Mesendoderm (in vitro differentiated cells): ENCODE measurements at places on chromosomes 5 and 9.

GRCh38 chr9:130670644-130671043 lies 6.2 kb downstream of the PRDM12 start:
- no peak for DNase-seq

- DNase-seq: no peak
Observed at GRCh38 chr5:120367896-120368634, 96.0 kb upstream of the PRR16 start.

DNA sequence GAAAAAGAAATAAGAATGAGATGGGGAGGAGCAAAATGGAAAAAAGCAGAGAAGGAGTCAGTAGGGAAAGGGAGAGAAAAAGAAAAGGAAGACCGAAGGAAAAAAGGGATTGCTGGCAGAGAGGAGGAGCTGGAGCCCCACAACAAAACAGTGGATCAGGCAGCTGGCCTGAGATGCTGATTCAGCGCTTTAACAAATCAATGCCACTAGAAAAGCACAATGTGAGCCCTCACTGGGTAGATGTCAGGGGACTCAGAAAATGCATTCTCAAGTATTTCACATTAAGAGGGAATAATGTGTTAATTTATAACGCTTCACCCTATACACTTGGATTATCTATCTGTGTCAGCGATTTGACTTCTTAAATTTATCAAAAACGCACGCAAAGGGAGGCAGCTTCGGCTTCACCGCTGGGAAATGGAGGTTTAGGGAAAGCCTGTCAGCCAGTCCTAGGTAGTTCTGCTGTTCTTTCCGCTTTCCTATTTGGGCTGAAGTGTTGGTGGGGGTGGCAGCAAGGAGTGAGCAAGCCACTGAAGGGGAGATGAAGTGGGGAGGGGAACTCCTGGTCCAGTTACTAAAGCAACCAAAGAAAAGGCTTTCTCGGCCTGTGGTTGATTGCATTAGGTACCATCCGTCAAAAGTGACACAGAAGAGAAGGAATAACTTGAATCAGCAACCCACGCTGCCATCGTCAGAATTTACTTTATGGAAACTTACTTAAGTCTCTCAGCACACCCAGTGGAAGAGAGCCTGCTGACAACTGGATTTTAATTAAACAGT lies 161.6 kb downstream of the BNC2 start:
- peak; percentile 78 for DNase-seq

DNA sequence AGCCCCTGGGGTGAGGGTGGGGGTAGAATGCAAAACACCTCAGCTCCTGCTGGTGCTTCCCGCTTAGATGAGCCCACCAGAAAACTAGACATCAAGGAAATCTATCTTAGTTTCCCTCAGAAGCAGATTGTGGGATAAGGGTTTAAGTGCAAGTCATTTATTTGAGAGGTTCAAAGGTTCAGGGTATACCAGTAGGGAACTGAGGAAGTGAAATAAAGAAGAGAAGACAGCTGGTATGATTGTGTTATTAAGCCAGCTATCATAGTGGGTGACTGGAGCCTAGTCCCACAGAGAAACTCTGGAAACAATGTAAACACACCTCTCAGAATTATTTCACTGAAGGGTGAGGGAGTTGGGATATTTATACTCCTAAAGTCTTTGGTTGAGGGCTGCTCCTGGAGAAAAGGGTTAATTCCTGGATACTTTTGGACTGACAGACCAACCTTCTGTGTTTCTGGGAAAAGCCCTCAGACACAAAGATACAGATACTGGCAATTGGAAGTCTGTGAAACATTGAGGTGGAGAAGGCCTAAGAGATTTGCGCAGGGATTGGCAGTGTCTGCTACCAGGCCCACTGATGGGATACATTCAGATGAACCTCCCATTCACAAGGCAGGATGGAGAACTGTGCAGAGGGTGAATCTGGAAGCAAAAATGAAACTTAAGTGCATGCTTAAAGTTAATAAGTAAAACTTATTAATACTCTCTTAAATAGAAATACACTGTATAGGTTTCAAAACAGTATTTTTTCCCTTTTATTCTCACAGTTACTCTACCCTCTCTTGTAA lies 6.4 kb upstream of the DCTN4 start:
- no peak for DNase-seq

GRCh38 chr5:116037236-116037822 lies 5.1 kb downstream of the ARL14EPL start:
- no peak for DNase-seq

- DNase-seq: no peak
Observed at GRCh38 chr9:6787793-6788161, 30.0 kb downstream of the KDM4C start.

GRCh38 chr5:58718269-58718978 lies 135.5 kb downstream of the RAB3C start:
- no peak for DNase-seq

GRCh38 chr9:104094534-104095015 lies 466 bp downstream of the SMC2 start:
- DNase-seq: no peak

DNA sequence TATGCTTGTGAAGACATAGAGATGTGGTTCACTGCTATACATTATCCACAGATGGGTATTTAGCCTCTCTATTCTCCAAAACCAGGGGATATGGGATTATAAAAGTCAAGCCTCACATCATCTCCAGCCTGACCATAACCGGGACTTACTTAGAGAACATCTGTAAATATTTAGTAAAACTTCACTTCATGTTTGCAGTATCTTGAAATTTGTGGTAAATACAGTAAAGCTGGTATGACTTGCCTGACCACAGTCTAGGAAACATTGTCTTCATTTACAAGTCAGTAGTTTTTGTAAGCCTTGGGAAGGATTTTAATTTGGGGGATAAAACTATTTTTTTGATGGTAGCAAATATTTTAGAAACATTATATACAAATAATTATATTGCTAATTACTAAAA lies 64.2 kb downstream of the MAST4 start:
- DNase-seq: no peak

DNA sequence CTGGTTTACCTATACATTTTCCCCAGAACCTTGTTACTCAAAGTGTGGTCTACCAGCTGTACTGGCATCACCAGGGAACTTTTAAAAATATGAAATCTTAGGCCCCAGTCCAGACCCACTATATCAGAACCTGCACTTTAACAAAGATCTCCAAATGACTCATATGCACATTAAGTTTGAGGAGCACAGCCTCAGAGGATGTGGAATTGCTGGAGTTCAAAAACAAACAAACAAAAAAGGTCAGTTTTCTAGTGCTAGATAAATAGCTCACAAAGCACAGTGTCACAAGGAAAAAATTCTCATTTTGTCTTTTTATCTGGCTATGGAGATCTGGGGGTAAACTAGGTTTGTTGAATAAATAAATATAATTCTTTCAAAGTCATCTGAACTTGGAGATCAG lies 68.9 kb upstream of the ANKRD55 start:
- no peak for DNase-seq

- DNase-seq: peak; percentile 45
Observed at GRCh38 chr9:78973907-78974306, 597.9 kb upstream of the TLE4 start.

DNA sequence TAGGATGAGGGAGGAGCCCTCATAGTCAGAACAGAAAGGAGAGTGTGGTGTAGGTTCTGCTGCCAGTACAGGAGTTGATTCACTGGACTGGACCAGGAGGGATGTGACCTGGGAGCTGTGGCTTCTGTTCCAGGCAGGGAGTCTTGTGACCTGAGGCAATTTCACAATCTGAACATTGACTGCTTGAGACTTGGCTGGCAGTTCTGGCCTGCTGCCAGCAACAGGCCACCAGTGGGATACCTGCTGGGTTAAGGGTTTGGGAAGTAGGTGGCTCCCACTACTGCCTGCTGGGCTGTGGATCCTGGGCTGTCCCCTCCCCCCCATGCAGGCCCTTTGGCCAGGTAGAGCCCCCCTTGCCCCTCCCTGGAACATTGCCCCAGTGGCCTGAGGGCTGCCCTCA lies 268.6 kb upstream of the ARRDC3 start:
- DNase-seq: no peak

- peak; percentile 94 for DNase-seq
Observed at GRCh38 chr9:75083188-75083970, 4.6 kb downstream of the NMRK1 start.

GRCh38 chr9:20237686-20238085 lies 384.6 kb downstream of the MLLT3 start:
- DNase-seq: no peak

DNA sequence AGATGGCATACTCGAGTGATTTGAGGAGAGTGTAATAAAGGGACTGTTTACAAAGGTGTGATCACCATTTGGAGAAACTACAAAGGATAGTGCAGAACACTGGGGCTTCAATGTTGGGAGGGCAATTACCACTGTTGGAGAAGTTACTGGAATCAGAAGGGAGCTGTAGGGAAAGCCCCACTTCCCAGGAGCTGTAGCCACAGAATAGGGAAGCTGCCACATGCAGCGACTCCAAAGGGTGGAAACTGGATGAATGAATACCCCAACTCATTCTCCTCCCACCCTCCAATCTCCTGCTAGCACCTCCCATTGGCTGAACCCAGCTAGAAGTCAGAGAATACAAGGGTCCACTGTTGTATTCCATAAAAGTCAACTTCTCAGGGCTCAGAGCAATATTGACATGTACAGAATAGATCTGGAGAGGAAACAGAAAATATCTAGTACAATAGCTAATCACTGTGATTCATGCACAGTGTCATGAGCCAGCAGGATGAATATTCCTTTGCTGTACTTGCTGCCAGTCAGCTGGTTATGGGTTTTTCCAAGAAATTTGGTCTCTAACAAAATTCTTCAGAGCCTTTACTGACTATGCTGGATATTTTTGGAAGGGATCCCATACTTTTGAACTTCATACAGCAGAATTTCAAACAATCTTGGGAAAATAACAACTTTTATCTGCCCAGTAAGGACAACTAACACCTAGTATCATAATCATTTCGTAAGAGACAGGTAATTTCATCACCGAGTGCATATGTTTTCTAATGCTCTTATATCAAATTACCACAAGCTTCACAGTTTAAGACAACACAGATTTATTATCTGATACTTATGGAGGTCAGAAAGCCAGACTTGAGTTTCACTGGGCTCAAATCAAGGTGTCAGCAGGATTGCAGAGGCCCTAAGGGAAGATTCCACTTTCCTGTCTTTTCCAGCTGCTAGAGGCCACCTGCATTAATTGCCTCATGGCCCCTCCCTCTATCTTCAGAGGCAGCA lies 39.6 kb downstream of the PDCD1LG2 start:
- DNase-seq: no peak

DNA sequence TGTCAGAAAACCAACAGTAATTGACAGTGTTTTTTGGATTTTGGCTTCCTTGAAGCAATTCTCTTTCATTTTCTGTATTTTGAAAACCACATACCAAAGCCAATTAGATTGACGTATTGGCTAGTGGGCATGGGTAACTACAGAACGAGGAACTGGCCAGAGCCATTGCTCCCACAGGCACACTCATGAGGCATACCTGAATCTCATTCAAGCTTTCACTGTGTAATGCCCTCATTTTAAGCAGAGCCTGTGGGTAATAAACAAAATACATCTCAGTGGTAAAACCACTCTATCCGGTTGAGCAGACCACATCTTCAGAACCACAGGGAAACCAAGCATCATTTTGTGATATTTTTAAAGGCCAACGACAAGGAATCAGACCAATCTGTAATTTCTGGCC lies 394.1 kb downstream of the ZNF608 start:
- DNase-seq: no peak

GRCh38 chr9:104494808-104495207 lies 9.3 kb upstream of the OR13F1 start:
- DNase-seq: peak; percentile 42

DNA sequence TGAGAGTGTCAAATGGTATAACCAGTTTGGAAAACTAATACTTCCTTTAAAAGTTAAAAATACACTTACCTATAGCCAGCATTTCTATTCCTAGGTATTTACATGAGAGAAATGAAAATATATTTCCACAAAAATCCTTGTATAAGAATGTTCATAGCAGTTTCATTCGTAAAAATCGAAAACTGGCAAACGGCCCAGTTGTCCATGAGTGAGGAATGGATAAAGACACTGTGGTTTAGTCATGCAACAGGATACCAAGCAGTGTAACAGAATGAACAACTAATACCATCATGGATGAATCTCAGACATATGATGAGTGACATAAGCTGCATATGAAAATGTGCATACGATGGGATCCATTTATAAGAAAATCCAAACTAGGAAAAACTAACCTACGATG lies 136.7 kb downstream of the MACROH2A1 start:
- DNase-seq: no peak

- DNase-seq: peak; percentile 91
Observed at GRCh38 chr9:32571969-32572899, 725 bp downstream of the NDUFB6 start.

DNA sequence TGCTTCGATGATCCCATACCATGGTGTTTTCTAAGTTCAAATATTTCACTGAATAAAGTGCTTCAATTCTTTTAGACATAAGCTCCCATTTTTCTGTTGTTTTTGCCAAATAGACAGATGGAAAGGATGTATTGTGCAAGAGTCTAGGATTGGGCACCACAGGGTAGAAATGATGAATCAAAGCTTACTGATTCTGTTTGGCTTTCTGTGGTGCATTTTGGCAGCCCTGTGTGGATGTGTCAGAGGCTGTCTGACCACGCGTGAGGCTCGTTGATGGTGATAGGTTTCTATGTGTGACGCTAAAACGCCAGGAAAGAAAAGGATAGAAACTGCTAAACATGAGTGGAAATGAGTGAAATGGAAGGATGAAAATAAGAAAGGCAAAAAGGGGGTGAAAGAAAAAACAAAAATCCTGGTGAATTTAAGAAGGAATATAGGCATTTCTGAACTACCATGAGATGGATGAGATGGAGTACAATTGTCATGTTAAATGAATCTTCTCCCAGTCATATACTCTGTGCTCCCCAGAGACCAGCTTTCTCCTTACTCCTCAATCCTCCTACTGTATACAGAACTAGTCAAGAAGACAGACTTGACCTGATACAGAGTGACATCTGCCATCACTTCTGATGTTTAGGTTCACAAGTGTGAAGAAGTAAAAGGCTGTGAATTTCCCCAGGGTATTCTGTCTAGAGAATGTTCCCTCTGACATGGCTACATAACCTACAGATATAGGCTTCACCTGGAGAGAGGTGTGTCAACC lies 54.4 kb downstream of the ANKH start:
- DNase-seq: no peak

- no peak for DNase-seq
Observed at GRCh38 chr5:150765799-150766169, 7.0 kb upstream of the DCTN4 start.

- no peak for DNase-seq
Observed at GRCh38 chr5:172548981-172549687, 91.9 kb upstream of the NEURL1B start.

DNA sequence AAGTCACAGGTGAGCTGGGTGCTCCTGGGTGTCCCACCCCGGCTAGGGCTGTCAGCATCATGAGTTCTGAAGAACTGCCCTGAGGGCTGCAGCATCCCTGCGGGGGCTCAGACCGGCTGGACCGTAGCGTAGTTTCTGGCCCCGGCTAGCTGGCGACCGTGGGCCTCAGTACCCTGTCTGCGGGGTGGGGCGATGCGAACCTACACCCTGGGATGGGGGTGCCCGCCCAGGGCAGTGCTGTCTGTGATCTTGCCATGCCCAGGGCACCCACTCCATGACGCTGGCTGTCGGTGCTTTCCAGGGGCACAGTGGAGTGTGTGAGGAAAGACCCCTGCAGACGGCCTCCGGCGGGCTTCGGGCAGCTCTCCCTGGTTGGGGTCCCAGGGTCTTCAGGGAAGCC lies 66.5 kb upstream of the IRX4 start:
- no peak for DNase-seq
